ENCODE measurements at places on chromosomes 3 and 15.
A peak's percentile ranks its signal among the peaks of the same experiment; 100 is the strongest.

DNA sequence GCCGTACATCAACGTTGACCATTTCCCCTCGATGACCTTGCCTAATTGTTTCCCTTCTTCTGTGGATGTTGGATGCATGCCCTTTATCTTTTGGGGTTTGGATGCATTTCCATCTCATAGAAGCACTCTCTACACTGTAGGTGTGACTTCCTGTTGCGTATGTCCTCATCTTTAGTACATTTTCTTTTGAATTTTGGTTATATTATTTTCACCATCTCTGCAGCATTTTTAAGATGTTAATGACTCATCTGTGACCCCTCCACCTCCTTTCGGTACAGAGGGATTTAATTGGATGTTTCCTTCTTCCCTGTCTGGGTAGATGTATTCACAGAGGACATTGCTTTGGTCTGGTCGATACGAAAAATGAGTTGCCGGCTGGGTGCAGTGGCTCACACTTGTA lies 172.1 kb downstream of the APBA2 start:
- no peak for DNase-seq

- DNase-seq: no peak
Measured at GRCh38 chr3:4261406-4261805, 41.8 kb upstream of the SETMAR start.

- DNase-seq: peak; percentile 49
Measured at GRCh38 chr3:120561251-120562045, 34.7 kb upstream of the NDUFB4 start.

DNA sequence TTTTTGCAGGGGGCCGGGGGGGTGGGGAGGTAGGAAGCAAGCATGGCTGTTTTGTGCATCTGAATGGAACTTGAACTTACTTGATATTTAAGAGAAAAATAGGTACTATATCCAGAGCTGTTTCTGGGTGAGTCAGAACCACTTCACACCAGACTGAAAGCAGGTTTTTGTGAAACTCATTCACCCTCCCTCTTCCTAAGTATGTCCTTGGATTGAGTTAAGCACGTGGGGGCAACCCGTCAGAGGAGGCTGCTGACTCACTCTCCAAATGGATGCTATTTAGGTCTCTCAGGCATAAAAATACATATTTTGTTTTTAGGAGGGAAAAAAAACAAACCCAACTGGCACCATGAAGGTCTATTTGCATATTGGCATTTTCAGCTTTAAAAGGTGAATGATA lies 270.3 kb downstream of the RYR3 start:
- DNase-seq: no peak

- DNase-seq: no peak
Measured at GRCh38 chr15:64287953-64288352, 68.0 kb downstream of the CSNK1G1 start.

DNA sequence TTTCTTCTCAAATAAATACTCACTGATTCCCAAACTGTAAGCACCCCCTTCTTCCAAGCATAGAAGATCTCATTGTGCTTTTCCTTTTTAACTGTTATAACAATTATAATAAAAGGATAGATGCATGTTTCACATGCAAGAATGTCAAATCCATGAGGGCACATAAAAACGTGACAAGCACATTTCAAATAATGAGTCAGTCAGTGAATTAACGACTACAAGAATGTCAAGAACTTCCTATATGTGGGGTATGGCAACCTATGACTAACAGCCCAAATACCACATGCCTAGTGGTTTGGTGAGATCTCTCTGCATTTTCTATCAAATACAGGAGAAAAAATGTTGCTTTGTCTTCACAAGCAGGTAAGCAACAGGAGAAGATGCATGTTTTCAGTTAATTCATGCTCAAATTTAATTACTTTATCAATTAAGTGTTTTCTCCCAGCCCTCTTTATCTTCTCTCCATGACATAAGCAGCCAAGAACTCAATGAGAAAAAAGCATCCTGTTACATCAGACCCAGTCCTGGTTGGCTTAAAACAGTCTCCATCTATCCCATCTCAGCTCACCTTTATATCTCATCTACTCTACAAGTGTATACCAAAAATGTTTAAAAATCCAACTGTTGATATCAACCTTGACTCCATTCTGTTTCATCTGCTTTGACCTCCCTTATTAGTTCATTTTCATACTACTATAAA lies 181.5 kb upstream of the LMCD1 start:
- DNase-seq: peak; percentile 69

DNA sequence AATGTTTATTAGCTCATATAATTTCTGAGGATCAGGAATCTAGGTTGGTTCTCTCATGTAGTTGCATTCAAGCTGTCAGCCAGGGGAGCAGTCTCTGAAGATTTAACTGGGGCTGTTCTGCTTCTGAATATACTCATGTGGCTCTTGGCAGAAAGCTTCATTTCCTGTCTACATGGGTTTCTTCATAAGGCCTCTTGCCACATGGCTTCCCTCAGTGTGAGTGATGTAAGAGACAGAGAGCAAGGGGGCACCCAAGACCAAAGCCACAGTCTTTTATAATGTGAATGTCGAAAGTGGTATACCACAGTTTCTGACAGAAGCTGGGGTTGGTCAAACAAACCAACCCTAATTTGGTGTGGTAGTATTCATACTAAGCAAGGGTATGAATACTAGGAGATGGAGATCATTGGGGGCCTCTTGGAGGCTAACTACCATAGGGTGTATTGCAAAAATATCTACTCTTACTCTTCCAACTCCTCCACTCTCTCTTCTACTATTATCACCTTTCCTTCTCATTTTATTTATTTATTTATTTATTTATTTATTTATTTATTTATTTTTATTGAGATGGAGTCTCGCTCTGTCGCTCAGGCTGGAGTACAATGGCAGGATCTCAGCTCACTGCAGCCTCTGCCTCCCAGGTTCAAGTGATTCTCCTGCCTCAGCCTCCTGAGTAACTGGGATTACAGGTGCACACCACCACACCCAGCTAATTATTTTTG lies 123.8 kb downstream of the B3GALNT1 start:
- peak; percentile 100 for DNase-seq
